ENCODE measurements at places on chromosomes 12 and 14. TPM values are rescaled to one million over a fixed set of nuclear protein-coding genes. Genes with fewer than 3 reads are reported as not detected.

The BDKRB1 gene
- not detected for total RNA-seq

The TAS2R8 gene
- not detected for total RNA-seq

The ERO1A gene
- total RNA-seq = 14.1 TPM

The KRT81 gene
- total RNA-seq = not detected

The OR6C2 gene
- total RNA-seq = not detected

The GLIPR1L2 gene
- total RNA-seq = 1.3 TPM

The AACS gene
- total RNA-seq = 12.9 TPM

The SLC15A4 gene
- total RNA-seq = 14.0 TPM

The PSEN1 gene
- 24.1 TPM for total RNA-seq

The PTPN21 gene
- 37.8 TPM for total RNA-seq

The C12orf50 gene
- total RNA-seq = not detected

The RFX4 gene
- not detected for total RNA-seq

The STAB2 gene
- 0.25 TPM for total RNA-seq

The EIF2S3B gene
- not detected for total RNA-seq

The TAS2R9 gene
- not detected for total RNA-seq

The OLR1 gene
- 0.64 TPM for total RNA-seq

The WASHC4 gene
- 26.4 TPM for total RNA-seq

The GNB3 gene
- total RNA-seq = 5.4 TPM

The DBX2 gene
- 0.07 TPM for total RNA-seq

The CAMKK2 gene
- total RNA-seq = 16.8 TPM

The PRPH gene
- total RNA-seq = not detected

The RASSF9 gene
- total RNA-seq = 6.1 TPM

The HELB gene
- 0.99 TPM for total RNA-seq

The DCAF5 gene
- total RNA-seq = 62.6 TPM

The RNF212B gene
- not detected for total RNA-seq

The CD69 gene
- 1.1 TPM for total RNA-seq

The MGAT4C gene
- 2.3 TPM for total RNA-seq

The ITPR2 gene
- 10.5 TPM for total RNA-seq

The HVCN1 gene
- total RNA-seq = 10.4 TPM

The LRRK2 gene
- total RNA-seq = 7.3 TPM

The RFLNA gene
- 0.10 TPM for total RNA-seq

The DHRS2 gene
- total RNA-seq = not detected

The DLK1 gene
- 22.7 TPM for total RNA-seq

The SLC17A8 gene
- total RNA-seq = not detected
